Activated CD4-positive, alpha-beta T cell treated with anti-CD3 and anti-CD28 coated beads, Interleukin-2, amount 50 U/mL, for 16 hours (primary cell): ENCODE measurements at places on chromosomes 11 and 22.

DNA sequence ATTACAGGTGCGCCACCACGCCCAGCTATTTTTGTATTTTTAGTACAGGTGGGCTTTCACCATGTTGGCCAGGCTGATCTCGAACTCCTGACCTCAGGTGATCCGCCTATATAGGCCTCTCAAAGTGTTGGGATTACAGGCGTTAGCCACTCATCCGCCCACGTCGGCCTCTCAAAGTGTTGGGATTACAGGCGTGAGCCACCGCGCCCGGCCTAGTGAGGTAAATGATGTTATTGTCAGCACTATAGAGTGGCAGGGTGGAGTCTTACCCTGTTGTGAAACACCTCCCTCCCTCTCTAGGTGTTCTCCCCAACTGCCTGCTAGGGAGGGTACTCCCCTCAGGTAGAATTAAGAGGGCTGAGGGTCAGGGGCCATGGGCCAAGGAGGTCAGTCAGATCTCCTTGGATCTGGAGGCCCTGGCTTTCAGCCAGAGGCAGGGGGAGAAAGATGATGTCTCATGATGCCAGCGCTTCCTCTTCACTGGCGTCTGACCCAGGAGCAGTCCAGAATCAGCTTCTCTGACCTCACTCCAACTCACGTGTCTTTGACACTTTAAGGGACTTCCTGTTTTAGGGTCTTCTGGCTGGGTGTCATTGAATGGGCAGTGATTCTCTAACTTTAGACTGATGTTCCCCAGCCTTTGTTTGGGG lies 2.0 kb downstream of the GGA1 start:
- no peak for DNase-seq

DNA sequence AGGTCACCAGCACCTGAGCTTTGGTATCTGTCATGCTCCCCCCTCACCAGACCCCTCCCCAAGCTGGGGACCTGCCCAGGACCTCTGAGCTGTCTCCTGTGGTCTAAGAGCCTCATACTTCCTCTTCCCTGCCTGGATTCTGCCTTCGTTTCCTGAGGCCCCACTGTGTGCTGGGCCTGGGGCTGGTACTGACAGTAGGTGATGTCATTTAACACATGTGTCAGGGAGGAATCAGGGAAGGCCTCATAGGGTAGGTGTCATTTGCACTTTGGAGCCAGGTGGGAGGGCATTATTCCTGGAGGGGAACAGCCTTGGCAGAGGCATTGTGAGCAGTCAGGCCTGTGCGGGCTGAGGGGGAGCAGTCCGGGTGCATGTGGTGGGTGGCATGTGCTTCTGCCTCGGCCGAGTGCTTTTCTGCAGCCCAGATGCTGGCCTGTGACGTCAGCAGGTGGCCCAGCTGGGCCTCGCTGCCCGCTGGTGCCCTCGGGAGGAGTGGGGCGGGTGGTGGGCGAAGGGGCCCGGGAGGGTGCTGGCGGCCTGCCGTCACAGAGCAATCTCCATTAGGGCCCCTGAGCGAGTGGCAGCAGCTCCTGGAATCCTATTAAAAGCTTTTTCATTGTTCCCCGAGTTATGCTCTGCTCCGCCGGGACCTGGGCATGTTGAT lies 9.1 kb downstream of the FLRT1 start:
- DNase-seq, result no peak

DNA sequence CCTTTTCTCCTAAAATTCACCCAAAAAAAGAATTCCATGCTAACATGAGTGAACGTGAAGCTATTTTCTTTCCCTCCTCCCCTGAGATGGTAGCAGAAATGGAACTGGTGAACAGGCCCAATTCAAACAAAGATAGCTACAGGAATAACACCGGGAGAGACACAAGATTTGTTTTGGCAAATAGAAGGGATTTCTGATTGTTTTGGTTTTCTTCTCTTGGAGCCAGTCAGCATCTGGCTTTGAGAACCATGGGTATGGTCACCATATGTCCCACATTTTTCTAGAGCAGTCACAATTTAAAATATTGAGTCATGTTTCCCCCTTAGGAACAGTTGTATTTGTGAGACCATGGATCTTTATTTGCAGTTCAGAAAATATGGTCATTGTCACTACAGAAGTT lies 214.1 kb downstream of the FAM76B start:
- no peak for DNase-seq

GRCh38 chr11:10263929-10264328 lies 30.1 kb downstream of the SBF2 start:
- no peak for DNase-seq

GRCh38 chr11:95435628-95436353 lies 204.8 kb upstream of the SESN3 start:
- DNase-seq, result no peak

GRCh38 chr11:119538753-119539152 lies 115.8 kb upstream of the THY1 start:
- DNase-seq, result no peak

DNA sequence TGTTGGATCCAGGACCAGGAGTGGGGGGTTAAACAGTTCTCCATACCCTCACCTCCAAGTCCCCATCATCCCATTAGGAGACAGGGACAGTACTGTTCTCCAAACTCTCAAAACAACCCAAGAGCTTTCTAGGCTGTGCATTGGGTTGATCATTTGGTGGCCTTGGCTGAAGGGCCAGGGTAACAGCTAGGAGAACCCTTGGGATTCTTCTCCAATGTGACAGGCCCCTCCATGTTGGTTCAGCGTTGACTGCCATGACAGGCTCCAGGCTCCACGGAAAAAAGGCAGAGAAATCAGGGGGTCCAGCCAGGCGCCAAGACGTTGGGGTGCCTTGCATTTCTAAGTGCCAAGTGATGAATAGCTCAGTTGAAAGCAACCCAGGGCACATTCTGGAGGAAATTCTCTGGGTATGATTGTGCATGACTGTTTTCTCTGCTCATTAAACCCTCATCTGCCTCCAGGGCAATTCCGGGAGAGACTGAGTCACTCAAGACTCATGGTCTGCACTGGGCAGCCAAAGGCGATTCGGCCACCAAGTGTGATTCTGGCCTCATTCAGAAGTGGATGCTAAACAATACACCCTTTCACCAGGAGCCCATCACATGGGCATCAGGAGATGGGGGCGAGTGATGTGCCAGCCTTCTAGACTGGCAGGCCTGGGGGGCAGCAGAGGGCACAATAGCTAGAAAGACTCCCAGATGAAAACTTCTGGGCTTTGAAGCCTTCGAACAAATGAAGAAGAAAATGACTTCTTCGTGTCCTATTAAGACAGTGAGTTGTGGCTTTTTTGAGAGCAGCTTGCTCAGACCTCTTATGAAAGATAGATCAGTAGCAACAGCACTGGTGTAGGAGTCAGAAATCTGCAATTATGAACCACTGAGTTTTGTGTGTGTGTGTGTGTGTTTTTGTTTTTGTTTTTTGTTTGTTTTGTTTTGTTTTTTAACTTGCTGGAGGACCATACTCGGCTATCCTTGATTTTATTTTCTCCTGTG lies 27.7 kb downstream of the CD44 start:
- DNase-seq, result peak; percentile 69

DNA sequence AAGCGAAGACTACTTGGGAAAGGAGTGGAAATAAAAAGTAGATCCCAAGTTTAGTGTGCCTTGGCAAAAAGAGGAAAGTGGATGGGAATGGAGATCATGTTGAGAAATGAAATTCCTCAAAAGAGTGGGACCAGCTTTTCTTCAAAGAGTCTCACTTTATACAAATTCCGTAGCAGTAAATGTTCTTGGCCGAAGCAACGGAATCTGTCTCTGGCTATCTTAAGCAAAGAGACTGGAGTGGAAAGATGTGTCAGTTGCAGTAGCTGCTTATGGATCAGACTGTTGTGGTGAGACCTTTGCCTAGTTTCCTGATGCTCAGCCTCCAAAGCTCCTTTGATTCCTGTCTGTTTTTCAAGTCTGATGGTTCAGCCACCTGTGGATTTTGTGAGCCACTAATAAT lies 73.6 kb downstream of the CSTPP1 start:
- DNase-seq, result no peak

GRCh38 chr11:27218421-27219038 lies 144.5 kb downstream of the CCDC34 start:
- DNase-seq, result no peak

GRCh38 chr11:130340671-130341319 lies 26.1 kb upstream of the ZBTB44 start:
- peak; percentile 67 for DNase-seq

DNA sequence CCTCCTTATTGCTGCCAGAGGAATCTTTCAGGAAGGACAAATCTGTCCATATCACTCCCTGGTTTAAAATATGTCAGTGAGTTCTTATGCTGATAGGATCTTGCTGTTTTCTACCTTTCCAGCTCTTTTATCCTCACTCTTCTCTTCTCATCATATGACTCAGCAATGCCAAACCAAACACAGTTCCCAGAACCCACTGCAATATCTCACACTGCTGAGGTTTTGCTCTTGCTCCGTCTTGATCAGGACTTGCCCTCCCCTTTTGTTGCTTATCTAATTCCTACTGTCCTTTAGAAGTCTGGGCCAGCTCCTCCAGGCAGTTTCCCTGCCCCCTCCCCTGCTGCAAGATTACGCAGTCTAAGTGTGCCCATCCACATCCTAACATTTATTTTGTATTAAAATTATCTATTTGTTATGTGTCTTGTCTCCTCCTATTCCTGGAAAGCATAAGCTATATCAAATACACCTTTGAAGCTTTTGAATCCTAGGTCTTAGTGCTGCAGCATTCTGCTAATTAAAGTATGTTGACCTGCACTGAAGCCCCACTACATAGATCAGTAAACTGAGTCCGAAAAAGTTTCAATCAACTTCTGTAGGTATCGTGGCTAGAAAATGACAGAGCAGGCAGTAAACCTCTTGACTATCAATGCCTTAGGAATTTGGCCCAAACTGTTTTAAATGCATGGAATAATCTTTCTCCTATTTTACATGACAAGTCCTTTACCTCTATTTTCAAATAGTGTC lies 119.2 kb upstream of the C11orf87 start:
- DNase-seq, result no peak

DNA sequence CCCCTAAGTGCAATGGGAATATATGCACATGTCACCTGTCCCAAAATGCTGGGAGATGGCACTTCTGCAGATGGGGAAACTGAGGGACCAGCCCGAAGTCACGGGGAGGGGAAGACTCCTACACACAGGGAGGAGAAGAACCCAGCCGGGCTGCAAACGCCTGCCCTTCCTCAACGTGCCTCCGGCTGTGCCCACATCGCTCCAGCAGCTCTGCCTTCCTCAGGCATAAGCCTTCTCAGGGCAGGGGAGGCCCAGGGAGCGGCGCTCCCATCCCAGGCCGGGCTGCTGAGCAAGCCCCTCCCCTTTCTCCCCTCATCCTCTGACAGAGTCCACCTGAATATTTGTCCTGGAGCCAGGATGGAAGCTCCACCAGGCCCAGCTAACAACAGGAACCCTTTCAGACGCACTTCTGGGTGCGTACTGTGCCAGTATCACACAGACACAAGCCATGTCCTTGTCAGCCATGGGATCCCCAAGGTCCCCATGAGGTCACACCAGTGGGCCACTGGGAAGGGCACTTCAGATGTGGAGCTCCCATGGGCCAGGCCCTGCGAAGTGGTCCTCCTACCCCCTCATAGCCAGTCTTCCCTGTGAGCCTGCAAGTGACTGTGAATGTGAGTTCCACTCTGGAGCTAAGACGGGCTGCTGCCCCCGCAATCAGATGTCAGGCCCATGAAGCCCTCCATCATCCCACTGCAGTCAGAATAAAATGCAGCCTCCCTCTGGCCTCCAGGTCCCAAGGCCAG lies 2.5 kb upstream of the CD81 start:
- no peak for DNase-seq

GRCh38 chr11:128375961-128376360 lies 211.4 kb downstream of the ETS1 start:
- DNase-seq, result no peak

DNA sequence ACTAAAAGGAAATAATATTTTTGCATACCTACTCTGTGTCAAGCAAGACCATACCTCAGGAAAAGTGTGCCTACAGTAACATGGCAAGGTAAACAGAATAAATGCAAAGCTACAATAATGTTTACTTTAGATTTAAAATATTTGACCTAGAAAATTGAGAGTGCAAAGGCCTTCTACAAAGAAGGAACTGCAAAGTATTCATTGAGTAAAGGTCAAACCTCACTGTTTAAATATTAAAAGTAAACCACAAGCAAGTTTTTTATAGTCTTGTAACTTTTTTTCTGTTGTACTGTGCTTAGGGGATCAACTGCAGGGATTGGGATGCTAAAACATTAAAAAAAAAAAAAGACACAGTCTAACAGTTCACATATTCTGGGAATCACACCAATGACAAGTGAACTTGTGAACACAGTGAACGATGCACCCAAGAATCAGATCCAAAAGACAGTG lies 48.8 kb downstream of the CWF19L2 start:
- no peak for DNase-seq

DNA sequence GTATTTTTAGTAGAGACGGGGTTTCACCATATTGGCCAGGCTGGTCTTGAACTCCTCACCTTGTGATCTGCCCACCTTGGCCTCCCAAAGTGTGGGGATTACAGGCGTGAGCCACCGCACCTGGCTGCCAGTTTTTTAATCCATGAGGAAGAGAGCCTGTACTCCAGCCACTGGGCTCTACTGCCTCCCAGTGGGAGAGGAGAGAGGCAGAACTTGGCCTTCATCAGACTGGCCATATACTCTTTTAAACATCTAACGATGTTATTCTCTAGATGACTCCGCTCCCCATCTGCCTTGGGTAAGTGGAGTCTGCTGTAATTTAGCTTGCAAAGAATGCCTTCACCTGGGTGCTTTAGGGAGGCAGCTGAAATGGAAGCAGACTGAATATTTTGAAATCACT lies 34.6 kb downstream of the SLC6A5 start:
- no peak for DNase-seq
